ENCODE measurements at places on chromosomes 3 and 15.

DNA sequence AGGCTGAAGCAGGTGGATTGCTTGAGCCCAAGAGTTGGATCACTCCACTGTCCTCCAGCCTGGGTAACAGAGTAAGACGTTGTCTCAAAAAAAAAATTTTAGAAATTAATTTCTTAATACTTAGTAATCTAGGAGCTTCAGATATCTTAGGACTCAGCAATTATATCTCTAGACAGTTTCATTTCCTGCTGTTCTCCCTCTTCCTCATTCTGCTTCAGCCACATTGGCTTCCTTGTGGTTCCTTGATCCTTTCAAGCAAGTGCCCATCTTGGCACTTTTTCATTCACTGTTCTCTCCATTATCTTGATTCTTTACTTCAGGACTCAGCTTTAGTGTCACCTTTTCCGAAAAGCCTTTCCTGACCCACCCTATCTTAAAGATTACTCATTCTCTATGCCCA, 22.5 kb downstream of the TMEM202 start:
- DNase-seq: no peak

DNA sequence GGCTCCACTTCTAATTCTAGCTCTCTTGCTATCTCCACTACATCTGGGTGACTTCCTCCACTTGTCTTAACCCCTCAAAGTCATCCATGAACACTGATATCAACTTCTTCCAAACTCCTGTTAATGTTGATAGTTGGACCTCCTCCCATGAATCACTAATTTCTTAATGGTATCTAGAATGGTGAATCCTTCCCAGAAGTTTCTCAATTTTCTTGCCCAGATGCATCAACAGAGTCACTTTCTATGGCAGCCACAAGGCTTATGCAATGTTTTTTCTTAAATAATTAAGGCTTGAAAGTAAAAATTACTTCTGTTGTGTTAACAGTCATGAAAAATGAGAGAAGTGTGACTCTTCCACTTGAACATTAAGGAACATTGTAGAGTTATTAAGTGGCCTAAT, 164.3 kb downstream of the PCCB start:
- no peak for DNase-seq

- no peak for DNase-seq
Observed at GRCh38 chr3:70856414-70857162, 544.1 kb upstream of the MDFIC2 start.

DNA sequence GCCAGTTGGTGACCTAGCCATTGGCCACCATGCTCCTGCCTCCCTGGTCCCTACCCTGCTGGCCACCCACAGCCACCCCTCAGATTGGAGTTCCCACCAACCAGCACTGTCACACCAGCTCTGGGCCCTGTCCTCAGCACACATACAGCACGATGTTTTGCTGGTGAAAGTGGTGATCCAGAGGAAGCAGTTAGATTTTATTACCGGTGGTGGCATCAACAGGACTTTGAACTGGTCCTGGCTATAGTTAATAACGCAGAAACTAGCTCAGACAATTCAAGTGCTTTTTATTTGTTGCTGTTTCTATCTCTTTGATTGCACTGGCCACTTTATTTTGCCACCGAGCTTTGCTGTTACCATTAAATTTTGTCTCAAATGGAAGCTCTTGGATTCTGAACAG, 16.4 kb upstream of the KLHL24 start:
- no peak for DNase-seq

DNA sequence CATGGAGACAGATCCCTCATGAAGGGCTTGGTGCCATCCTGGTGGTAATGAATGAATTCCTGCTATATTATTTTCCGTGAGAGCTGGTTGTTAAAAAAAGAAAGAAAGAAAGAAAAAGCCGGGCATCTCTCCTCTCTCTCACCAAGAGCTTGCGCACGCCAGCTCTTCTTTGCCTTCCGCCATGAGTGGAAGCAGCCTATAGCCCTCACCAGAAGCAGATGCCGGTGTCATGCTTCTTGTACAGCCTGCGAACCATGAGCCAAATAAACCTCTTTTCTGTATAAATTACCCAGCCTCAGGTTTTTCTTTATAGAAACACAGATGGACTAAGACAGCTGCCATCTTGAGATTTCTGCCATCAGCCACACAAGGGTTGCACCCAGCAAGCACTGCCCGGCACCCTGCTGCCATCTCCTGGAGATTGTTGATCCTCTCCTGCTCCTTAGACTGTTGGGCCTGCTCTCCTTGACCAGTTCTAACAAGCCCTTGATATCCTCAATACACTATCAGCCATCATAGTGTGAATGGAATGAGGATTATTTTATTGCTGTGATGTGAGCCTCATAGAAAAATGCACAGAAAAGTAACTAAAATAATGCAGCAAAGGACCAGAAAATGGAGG, 3.5 kb upstream of the AHSG start:
- no peak for DNase-seq

GRCh38 chr3:51896607-51897305, 6.4 kb downstream of the IQCF1 start:
- DNase-seq: no peak

DNA sequence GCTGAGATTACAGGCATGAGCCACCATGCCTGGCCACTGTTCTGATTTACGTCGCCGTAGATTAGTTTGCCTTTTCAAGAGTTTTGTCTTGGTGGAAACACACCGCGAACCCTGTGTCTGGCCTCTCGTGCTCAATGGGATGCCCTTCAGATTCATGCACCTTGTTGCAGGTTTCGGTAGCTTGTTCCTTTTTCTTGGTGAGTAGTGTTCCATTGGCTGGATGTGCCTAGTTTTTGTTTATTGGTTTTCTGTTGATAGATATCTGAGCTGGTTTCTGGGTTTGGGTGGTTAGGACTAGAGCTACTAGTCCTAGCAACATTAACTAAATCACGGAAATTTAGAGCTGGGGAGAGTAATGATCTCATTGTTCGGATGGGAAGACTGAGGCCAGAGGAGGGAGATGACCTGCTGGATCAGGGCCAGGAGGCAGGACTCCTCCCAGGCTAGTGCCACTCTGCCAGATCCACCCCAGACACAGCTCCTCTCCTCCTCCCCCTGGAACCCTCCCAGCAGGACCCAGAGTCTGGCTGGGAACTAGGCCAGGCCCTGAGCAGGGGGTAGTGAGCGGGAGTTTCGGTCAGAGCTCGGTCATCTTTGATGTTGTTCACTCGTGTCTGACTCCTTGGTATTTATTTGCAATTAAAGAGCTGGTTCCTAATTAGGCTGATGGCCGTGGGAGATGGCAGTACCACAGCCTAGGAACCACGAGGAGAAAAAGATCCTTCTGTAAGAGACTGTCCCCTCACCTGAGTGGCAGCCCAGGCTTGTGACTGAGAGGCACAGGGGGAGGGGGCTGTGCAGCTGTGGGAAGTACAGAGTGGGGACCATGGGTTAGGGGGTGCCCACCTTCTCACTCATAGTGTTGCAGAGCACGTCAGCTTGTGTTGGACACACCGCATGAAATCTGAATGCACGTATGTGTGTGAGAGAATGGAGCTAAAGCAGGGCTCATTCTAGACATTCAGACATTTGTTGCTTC, 73.4 kb downstream of the SMAD6 start:
- no peak for DNase-seq

DNA sequence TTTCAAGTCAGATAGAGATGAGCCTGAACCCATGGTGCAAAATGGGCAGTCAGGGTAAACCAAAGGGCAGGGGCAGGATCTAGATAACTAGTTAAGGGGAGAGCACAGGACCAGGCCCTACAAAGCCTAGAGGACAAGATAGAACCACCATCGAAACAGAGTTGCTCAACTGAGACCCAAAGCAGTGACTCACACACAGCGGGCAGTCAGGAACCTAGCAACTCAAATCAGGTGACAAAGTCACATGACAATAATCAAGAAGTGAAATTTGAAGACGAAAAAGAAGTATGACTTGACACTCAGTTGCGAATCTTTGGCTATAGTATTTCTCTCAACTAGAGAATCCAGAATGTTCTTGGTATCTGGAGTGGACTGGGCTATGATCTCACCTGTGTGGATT, 136.0 kb upstream of the PTPRG start:
- no peak for DNase-seq

GRCh38 chr3:172634948-172635347, 75.9 kb downstream of the NCEH1 start:
- no peak for DNase-seq

GRCh38 chr3:179181021-179181472, 32.9 kb downstream of the PIK3CA start:
- no peak for DNase-seq

- no peak for DNase-seq
Observed at GRCh38 chr3:52221563-52222318, 3.7 kb downstream of the TLR9 start.

- no peak for DNase-seq
Observed at GRCh38 chr15:31563001-31563400, 236.4 kb downstream of the KLF13 start.

- DNase-seq: peak; percentile 38
Observed at GRCh38 chr3:30751610-30752299, 142.7 kb downstream of the GADL1 start.

GRCh38 chr3:152466784-152467183, 198.1 kb downstream of the MBNL1 start:
- no peak for DNase-seq

- DNase-seq: peak; percentile 47
Observed at GRCh38 chr15:62389885-62390790, 225.1 kb upstream of the C2CD4B start.

DNA sequence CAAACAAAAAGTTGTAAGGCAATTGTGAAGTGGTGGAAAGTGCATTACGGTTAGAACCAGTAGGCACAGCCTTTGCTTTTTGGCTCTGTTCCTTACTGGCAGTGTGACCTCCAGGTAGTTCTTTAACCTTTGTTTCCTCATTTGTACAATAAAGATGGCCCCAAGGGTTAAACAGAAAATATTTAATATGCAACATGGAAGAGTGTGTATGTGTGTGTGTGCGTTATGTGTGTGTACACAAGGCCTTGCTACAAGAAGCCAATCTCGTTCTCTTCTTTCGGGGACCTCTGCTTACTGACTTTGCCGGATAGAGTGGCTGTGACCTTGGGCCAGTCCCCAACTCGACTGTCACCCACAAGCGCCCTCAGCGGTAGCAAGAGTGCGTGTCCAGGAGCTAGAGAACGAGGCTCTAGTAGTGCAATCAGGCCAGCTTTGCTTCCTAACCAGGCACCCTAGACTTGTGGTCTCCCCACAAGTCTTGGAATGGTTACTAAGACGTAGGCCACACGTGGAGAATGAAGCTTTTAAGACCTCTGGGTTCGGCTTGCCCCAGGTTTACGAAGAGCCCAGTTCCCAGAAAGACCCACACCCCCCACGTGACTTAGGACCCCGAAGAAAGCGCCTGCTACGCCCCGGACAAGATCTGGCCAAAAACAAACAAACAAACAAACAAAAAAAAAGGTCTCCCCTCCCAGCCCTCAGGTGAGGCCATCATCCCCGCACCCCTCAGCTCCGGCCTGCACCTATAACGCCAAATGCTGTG, 593 bp downstream of the CIAO2A start:
- peak; percentile 20 for DNase-seq

DNA sequence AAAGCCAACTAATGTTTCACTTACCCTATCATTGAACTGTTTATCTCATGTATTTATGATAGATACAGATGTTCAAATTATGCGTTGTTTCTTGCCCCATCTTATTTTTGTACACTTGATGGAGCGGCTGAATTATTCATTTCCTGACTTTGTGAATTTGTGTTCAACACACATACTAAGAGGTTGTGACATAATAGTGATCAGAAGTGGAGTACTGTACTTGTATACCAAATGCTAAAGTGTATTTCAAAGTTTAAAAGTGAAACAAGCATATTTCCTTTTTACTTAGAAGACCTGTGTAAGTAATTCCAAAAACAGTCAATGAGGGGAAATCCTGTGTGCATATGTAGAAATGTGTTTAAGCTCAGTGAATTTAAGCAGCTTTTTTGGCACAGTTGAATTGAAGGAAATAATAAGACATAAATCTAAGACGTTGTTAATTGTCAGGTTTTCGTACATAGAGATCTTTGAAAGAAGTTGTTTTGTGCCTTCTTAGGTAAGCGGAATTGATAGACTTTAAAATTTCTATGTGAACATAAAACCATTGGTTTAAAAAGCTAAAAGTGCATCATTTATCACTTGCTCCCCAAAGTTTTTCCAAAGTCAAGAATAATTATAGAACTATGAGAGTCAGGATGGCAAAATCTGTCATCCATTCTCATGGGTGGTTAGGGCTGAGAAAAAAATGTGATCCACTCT, 1.9 kb downstream of the NFKBIZ start:
- DNase-seq: no peak

- no peak for DNase-seq
Observed at GRCh38 chr3:29202378-29202777, 78.5 kb upstream of the RBMS3 start.

- no peak for DNase-seq
Observed at GRCh38 chr3:170689296-170689829, 103.5 kb upstream of the SLC7A14 start.

GRCh38 chr3:87167628-87168456, 59.3 kb upstream of the CHMP2B start:
- peak; percentile 19 for DNase-seq

- no peak for DNase-seq
Observed at GRCh38 chr3:186493525-186494255, 50.5 kb downstream of the CRYGS start.

DNA sequence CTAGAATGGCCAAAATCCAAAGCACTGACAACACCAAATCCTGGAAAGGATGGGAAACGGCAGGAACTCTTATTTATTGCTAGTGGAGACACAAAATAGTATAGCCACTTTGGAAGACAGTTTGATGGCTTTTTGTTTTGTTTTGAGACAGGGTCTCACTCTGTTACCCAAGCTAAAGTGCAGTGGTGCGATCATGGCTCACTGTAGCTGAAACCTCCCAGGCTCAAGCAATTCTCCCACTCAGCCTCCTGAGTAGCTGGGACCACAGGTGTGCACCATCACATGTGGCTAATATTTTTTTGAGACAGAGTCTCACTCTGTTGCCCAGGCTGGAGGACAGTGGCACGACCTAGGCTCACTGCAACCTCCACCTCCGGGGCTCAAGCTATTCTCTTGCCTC, 27.3 kb upstream of the GPR160 start:
- no peak for DNase-seq

DNA sequence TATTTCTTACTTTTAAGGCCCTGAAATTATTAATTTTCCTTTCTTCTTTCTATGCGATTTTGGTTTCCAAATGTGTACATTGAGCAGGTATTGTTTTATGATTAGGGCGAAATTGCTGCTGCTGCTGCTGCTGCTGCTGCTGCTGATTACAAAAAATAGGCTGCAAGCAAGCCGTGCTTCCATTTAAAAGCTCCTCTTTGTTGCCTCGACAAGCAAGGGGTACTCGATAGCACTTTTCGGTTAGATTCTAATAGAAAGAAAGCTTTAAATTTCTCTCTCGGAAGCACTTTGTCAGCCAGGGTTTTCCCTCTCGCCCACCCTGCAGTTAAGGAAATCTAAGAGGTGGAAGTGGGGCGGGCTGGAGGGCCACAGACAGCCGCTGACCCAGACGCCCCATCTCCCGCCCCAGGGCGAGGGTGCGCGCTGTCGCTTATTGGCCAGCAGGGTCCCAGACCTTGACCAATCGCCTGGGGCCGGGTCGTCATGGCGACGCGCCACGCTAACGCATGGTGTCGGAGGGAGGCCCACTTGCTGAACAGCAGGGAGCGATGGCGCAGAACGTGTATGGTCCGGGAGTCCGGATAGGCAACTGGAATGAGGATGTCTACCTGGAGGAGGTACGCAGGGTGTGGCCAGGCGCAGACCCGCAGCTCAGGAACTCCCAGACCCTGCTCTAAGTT, at the start of gene CFAP161:
TSS of gene CFAP161 (plus strand) at position 489 of the 680 bp plus-strand sequence. CDS start at position 549, 60 bp downstream.
- peak; percentile 26 for DNase-seq
